Stimulated activated CD4-positive, alpha-beta T cell treated with anti-CD3 and anti-CD28 coated beads, Interleukin-4, amount 100 ng/mL, for 4 hours (primary cell): ENCODE measurements at places on chromosomes 11 and 22.

DNA sequence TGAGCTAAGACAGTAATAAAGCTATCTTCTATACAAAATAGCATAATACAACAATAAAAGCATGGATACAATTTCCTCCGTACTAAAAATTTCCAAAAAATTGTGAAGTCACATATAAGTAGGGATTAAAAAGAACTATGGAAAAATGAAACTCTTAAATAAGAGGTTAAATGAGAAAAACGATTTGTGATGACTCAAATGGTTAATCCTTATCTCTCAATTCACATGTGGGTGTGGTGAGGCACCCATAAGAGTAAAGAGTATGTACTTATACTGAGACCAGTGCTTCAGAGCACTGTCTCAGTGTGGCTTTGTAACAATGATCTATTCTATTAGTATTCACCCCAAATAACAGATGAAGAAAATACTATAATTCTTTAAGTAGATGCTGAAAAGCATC lies 25.0 kb upstream of the CCDC34 start:
- no peak for DNase-seq

DNA sequence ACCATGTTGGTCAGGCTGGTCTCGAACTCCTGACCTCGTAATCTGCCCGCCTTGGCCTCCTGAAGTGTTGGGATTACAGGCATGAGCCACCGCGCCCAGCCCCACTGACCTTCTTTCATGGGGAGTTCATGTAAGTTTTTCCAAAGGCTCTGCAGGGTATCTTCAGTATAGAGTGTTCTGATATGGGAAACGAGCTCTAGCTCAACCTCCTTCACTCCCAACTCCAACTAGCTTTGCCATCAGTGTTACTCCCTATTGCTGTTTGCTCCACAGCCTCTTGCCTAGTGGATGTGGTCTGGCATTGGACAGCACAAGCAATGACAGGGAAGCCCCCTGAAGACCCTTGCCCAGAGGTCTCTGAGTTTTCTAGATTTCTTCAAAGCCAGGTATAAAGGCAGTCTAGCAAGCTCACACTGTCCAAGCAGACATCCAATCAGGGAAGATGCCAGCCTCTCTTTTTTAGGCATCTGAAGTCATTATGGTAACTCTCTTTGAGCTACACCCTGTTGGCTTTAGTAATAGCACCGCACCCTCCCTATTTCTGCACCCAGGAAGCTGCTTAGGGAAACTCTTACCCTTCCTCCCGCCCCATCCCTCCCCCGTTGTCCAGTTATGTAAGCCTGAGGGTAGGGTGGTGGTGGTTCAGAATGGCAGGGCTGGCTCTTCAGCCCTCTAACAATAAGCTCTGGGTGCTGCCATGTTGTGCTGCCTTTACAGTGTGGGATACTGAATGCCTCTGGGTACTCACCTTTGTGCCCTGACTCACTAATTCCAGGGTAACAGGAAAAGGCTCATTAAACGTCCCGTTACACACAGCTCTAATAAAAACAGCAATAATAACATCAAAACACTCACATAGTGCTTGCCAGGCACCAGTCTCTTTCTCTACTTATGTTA lies 41.4 kb upstream of the CLDN5 start:
- no peak for DNase-seq

DNA sequence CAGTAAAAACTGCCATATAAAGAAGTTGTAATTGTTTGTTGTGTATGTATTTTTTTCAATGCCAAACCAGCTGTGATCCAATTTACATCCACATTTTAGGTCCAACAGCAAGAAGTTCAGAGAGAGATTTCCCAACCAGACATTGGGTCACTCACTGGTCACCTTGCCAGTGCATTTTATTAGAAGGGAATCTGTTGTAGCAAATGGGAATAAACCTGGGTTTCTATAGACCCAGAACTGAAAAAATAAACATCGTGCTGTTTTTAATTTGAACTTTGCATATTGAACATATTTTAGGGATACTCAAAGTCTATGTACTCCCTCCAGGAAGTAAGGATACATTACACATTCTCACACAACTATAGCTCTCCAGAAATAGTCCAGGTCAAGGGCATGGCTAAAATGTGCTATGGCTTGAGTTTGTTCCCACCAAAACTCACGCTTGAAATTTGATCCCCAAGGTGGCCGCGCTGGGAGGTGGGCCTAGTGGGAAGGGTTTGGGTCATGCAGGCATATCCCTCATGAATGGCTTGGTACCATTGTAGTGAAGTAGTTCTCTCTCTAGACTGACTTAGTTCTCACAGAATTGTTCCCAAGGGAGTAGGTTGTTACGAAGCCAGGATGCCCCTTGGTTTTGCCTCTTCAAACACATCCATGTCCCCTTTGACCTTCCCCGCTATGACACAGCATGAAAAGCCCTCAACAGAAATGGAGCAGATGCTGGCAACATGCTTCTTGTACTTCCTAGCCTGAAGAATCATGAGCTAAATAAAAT lies 90.9 kb downstream of the RRAS2 start:
- no peak for DNase-seq

DNA sequence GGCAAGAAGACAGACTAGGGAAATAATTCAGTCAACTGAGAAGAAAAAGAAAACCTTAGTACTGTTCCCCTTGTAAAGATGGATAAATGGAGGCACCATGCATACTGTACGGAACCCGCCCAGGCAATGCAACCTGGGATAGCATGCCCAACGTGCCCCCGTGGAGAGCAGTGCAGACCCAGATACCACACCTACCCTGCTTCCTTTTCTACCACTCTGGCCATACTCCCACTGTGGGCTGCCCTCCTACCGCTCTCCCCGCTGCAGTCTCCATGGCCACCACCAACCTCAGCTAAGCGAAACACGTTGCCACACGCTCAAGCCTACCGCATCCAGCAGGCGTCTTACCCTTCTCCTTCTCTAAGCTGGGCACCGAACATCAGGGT lies 117.4 kb upstream of the SERPIND1 start:
- DNase-seq = no peak

DNA sequence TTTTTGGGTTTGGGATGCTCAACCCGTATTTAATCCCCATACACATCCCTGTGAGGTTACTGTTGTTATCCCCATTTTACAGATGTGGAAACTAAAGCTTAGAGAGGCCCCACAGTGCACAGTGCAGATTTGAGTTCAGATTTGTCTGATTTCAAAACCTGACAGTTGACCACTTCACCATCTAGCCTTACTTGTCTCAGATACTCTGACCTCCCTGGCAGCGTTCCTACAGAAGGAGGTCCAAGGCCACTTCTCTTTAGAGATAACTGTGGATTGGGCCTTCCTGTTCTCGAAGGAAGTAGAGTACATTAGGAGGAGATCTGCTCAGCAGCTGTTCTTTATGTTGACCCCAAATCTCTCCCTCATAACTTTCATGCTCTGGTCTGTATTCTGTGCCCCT lies 46.7 kb upstream of the CTTN start:
- DNase-seq = no peak

- peak; percentile 54 for DNase-seq
Observed at GRCh38 chr11:62556108-62556874, 9.7 kb upstream of the AHNAK start.

DNA sequence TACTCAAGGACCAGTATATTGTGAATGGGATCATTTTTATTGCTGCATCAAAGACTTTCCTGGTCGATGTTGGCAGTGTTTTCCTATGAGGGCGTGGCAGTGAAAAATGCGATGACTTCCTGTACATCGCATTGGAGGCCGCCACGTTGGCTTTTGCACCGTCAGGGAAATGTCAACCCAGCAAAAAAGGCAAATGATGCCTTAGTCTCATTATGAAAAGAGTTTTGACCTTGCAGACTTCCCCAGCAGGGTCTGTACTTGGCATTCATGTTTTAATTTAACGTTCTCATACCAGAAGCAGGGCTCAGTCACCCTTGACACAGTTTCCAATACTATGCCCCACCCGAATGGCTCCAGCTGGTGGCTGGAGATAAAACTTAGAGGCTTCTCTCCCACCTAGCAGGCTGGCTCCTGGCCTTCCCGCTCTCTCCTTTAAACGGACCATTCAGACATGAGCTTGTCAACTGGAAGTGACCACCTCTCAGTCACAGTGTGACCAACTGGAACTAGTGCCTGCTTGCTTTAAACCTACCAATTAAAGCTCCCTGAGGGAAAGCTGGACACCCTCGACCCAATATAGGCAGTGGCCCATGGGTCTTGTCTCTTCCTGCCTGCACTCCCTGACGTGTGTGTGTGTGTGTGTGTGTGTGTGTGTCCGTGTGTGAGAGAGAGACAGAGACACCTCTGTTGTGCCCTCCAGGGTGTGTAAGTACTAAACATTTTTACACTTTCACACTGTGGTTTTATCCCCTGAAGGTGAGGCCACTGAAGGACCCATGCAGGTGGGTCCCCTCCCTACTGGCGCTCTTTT lies 8.7 kb upstream of the GDPD5 start:
- DNase-seq = no peak

GRCh38 chr11:114784216-114784615 lies 105.9 kb downstream of the NXPE2 start:
- DNase-seq = no peak

DNA sequence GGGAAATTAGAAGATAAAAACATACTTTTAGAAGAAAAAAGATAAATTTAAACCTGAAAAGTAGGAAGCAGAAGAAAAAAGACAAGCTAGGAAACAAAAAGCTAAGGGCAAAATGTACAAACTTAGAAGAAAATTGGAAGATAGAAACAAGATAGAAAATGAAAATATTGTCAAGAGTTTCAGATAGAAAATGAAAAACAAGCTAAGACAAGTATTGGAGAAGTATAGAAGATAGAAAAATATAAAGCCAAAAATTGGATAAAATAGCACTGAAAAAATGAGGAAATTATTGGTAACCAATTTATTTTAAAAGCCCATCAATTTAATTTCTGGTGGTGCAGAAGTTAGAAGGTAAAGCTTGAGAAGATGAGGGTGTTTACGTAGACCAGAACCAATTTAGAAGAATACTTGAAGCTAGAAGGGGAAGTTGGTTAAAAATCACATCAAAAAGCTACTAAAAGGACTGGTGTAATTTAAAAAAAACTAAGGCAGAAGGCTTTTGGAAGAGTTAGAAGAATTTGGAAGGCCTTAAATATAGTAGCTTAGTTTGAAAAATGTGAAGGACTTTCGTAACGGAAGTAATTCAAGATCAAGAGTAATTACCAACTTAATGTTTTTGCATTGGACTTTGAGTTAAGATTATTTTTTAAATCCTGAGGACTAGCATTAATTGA lies 1.0 kb downstream of the MALAT1 start:
- no peak for DNase-seq

GRCh38 chr22:20268279-20269012 lies at the start of gene RTN4R:
TSS of gene RTN4R (minus strand) at chr22:20268318. CDS start at chr22:20268092, 226 bp downstream.
- peak; percentile 55 for DNase-seq

DNA sequence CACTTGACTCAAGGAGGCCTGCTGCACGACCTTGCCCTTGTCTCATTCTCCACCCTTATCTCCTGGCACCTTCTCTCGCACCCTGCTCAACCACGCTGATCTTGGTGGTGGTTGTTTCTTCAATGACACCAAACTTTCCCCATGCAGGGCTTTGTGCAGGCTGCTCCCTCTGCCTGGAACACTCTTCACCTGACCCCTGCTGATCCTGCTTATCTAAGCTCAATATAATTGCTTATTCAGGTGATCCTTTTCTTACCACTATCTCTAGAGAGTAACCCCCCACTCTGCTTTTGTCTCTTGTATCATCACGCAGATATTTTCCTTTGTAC lies 604.4 kb downstream of the BUD13 start:
- no peak for DNase-seq

GRCh38 chr11:131070365-131070764 lies 154.1 kb upstream of the SNX19 start:
- no peak for DNase-seq

- DNase-seq = no peak
Observed at GRCh38 chr11:27401833-27402316, 38.9 kb upstream of the CCDC34 start.
